NCI-H1092 treated with DMSO at 0.1 percent for 48 hours (cell line): ENCODE measurements at places on chromosomes 13 and 19.

- DNase-seq, result no peak
These were observed 1636.1 kb downstream of the SLITRK5 start for GRCh38 chr13:89307278-89307677.

DNA sequence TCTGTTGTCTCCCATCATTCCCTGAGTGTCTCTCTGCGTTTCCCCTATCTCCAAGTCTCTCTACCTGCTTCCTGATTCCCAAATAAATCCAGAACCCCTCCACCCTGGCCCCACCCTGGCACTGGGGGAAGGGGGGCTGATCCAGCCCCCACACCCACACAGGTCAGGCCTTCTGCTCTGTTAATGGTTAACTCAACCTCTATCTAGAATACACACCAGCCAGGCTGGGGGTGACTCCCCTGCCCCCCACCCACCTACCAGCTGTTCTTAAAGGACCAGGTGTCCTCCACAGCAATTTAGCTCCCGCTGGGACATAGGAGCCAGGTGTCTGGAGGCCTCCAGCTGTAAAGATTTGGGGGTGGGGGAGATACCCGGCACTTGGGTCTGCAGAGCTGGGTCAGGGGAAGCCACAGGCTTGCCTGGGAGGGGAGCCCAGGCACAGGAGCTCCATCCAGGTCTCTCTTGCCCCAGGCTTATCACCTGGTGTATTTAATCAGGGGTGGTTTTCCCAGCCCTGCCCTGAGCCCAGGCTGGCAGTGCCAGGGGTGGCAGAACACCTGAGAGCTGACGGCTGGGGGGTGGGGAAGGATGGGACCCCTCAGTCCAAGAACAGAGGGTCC lies 3.9 kb downstream of the IRF2BP1 start:
- DNase-seq, result no peak

- DNase-seq, result peak; percentile 27
These were observed 24.9 kb upstream of the DPP9 start for GRCh38 chr19:4748589-4748988.

DNA sequence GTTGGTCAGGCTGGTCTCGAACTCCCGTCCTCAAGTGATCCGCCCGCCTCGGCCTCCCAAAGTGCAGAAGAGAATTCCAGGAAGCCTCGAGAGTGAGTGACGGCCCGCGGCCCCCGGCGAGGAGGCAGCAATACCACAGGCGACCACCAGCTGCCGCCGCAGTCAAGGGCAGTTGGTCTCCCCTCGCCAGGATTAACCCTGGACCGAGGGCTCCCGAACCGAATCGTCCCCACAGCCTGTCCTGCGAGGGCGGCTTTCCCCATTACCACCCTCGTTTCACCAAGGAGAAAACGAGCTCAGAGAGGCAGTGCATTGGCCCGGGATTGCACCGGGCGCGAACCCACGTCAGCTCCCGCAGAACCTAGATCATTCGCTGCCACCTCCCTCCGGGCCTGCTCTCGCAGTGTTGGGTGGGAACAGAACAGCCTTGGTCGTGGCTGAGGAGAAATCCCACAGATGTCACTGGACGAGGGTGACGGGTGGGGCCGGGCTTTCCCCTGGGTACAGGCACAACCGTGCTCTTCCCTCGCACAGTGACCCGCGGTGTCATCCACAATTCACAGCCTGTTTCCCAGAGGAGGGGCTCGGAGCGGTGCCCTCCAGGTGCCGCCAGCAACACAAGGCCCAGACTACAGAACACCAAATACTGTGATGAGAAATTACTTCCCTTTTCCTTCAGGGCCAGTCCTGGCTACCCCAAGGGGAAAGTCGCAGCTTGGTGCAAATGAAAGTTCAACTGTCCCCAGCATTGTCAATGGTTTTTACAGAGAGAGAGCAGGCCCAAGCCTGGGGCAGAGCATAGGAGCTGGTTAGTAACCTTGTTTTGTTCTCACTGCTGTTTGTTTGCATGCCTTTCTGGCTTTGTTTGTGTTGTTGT lies 24.8 kb downstream of the C2CD4C start:
- DNase-seq, result no peak

GRCh38 chr13:28022848-28023518 lies 34.5 kb upstream of the URAD start:
- DNase-seq, result peak; percentile 48

DNA sequence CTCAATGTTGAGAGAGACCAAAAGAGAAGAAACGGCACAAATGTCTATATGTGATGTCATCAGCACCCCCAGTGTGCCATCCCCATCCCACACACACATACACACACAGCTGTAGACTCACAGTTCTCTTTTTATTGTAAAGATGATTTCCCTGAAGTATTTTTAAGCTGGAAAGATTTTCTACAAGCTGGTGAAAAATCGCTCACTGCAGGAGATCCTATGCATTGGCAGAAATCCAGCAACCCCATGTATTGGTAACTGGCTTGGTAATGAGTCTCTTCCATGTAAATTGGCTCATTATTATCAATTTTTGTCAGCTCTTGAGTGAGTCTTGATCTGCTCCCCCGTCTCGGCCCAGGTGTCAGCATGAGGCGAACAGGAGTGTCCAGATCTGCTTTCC lies 107.1 kb upstream of the UQCRFS1 start:
- no peak for DNase-seq

DNA sequence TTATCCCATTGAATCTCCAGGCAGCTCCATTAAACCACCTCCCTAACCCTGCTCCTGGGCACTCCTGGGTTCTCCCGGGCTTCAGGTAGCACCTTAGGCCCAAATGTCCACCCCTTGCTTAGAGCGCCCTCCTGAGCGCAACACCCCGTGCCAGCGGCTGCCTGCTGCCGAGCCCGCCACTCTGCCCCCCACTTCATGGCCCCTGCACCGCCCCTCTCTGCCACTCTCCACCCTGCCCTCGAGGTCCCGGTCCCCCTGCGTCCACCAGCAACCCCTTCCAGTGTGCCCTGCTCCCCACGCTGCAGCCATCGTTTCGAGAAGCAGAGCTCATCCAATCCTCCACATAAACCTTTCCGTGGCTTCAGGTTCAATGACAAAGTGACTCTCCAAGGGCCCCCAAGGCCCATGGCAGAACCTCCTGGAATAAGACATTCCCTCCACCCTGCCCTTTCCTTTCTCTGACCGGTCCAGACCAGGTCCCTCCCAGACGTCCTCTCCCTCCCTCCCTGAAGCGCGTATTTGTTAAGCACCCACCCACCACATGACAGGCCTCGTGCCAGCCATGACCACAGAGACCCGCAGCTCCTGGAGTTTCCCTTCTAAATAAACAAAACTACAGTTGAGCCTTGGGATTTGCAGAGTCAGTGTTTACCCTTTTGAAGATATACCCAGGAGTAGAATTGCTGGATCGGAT lies 66.6 kb downstream of the ARHGEF18 start:
- DNase-seq, result no peak

DNA sequence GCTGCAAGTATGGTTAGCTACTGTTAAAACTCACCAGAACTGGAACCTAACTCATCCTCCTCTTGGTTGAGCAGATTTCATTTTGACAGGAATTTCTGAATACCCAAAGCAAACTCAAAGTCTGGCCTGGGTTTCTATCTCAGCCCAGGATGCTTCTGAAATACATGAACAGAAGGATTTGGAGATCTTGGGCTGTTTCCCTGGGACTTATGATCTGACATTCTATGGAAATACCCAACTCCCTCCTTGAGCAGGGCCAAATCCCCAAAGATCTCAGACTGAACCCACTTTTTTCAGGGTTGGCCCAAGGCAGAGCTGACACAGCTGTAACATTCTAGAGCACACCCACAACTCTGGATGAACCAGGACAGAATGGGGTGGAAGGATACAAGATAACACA lies 1.1 kb upstream of the ITM2B start:
- no peak for DNase-seq
